ENCODE measurements at places on chromosomes 3 and 15.

DNA sequence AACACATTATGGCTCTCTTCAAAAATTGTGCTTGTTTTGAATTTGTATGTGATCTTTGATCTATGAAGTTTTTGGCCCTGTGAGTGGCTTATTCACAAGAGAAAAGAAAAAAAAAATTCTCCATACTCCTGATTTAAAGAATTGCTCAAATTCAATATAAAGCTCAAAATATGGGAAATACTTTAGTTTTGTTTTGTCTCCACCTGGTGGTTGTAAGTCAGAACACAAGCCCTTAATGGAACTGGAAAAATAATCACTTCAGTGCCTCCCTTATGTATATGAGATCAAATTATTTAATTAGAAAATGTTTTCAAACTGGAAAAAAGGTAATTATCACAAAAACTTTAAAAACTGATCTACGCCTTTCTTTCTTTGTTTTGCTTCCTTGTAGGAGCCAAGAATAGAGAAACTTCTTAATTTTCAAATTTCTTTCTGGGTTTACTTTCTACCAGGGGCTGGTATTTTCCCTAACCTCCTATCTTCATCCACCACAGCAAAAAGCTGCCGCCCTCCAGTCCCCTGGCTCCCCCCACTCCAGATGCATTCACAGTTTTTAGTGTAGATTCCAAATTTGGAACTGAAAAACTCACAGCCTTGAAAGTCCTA, 50.6 kb downstream of the SERP1 start:
- no peak for ATAC-seq

GRCh38 chr15:62183130-62183529, 18.0 kb upstream of the C2CD4B start:
- ATAC-seq: no peak

GRCh38 chr15:95994418-95994817, 336.1 kb upstream of the NR2F2 start:
- ATAC-seq: peak; percentile 75

- ATAC-seq: no peak
Measured at GRCh38 chr3:167928381-167928780, 167.3 kb downstream of the GOLIM4 start.

DNA sequence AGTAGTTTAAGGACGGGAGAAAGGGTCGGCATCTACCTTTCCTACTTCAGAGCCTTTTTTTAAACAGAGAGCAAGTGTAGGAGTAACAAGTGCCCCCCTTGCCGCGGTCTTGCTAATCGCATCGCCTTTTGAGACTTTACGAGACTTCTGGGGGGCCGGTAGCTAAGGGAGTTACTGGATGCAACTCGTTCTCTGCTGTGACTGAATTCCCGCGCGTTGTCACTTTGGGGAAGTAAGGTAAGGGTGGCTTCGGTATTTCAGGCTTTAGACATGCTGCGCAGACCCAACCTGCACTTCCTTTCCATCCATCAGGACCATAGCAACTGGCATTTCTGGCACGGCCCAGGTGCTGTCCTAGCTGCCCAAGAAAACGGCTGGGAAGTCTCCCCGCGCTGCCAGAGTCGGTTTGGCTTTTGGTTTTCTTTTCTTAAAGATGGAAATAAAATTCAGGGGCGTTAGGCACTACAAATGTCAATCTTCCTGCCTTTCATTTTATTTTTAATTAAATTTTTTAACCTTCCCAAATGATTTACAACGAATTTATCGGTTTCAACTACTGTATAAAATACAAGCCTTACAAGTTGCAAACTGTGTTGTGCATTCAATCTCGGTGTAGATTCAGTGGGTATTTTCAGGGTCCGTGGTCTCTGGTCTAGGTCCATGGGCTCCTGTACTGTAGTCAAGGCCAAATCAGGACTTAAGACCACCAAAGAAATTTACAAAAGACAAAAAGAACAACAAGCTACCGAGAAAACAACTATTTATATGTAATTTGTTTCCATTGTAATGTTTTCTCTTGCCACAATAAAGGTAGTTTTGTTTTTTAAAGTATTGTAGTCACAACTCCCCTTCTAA, 3.5 kb downstream of the MECOM start:
- no peak for ATAC-seq

GRCh38 chr3:58568572-58569286, 8.5 kb downstream of the FAM107A start:
- no peak for ATAC-seq

GRCh38 chr3:8900869-8901268, 62.4 kb downstream of the RAD18 start:
- ATAC-seq: no peak

DNA sequence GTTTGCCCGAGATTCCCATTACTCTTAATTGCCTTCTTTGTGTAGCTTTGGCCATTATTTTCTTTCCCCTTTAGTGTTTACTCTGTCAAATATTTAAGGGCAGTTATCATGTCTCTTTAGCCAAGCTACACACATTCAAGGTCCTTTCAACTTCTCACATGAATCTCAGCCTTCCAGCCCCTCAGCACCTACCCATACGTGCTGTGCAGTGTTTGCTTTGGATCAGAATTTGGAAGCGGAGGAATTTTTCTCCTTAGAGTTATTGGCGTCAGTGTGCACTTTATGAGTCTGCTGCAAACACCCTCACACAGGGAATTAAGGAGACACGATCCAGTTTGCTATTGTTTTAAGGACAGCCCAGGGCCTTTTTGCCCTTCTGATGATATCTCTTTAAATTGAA, 231.6 kb downstream of the CACNA2D3 start:
- no peak for ATAC-seq

- ATAC-seq: no peak
Measured at GRCh38 chr15:29424118-29424517, 154.5 kb upstream of the NSMCE3 start.

DNA sequence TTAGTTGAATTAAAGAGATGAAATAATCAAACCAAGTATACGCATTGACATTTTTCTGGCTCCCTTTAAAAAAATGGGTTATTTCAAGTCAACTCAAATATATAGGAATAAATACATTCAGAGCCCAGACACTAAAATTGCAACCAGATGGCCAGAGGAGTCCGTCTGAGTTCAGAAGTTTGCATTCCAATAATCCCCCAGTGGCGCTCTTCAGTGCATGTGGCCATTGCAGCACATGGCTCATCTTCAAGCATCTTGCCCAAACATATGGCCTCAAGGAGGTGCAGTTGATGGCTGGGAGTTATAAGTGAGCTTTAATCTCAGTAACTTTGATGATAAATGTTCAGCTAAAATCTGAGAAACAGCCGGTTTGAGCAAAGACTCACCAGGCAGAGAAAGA, 295.8 kb upstream of the LRRN1 start:
- no peak for ATAC-seq

- no peak for ATAC-seq
Measured at GRCh38 chr3:98026425-98027084, 8.6 kb downstream of the GABRR3 start.

DNA sequence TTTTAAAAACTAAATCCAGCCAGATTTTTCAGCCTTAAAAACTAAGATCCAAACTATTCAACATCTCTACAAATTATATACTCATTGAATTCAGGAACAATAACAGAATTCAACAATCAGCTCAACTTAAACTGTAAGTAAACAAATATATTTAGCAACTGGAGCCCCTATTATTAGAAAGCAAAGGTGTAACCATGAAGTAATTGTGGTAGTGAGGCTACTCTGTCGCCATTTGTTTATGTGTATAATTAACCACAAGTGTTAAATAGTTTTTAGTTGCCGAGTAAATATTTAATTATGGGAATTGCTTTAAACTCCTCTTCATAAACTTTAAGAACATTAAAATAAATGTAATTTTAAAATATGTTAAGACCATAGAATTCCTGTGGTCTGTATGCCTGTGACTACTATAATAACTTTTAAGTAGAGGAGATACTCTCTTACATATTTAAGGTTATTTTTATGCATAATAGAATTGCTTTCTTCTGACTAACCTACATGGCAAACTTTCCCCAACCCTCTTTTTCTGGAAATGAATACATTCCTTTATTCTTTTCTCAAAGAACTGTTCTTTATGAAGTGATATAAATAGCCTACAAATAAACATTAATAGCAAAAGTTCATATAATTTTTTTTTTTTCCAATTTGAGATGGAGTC, 51.2 kb downstream of the MFN1 start:
- no peak for ATAC-seq

DNA sequence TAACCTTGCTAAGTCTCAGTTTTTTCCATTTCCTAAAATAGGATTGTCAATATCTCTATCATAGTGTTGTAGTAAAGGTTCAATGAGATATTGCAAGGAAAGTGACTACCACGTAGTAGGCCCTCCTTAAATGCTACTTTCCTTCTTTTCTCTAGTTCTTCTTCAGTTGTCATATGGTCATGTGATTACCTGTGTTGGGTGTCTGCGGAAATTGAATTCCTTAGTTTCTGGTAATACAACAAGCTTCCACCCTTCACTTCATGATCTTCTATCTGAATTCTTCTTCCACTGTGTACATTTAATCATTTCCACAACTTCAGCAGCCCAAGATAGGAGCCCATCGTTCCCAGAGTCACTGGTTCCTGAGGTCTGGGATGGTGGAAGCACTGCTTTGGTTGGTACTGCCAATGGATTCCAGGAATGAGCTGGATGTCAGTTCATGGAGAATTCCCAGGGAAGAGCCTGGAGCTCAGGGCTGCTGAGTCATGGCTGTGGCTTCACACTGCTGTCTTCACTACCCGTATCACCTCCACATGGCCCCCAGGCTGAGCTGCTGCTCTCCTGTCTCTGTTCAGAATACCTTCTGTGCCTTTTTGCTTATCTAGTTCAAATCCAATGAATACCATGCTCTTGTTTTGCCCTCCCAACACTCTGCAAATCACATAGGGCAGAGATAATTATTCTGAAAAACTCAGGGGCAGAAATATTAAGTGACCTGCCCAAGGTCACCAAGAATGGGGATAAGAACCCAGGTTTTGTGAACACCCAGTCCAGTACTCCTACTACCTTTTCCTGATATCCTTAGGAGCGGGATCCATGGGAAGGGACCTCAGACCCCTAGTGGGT, 98.6 kb downstream of the RPL39L start:
- ATAC-seq: peak; percentile 51

DNA sequence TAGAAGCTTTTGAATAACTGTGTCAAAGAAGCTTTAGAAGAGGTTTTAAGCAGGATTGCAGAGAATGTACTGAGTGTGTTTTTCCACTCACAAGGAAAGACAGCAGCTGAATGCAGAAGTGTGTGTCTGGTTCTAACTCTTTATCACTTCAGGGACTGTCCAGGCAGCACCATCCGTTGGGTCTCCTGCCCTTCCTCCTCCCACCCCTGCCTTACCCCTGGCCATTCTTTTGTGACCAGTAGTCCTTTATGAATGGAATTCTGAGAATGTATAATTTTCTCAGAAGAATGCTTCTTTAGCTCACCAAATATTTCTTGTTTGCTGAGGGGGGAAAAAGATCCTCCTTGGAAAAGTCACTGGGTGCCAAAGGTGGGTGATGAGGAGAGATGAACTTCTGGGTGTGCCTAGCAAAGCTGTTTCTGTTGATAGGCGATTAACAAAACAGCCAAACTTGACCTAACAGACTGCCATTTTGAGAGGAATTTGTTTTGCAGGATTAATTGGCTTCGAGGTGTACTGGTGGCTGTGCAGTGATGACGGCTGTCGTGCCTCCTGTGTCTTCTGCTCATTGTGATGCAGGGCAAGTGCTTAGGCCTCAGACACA, 70.9 kb downstream of the IGF1R start:
- ATAC-seq: no peak

- no peak for ATAC-seq
Measured at GRCh38 chr3:188513662-188514328, 359.8 kb downstream of the LPP start.

GRCh38 chr3:105752791-105753415, 115.9 kb downstream of the CBLB start:
- peak; percentile 44 for ATAC-seq

DNA sequence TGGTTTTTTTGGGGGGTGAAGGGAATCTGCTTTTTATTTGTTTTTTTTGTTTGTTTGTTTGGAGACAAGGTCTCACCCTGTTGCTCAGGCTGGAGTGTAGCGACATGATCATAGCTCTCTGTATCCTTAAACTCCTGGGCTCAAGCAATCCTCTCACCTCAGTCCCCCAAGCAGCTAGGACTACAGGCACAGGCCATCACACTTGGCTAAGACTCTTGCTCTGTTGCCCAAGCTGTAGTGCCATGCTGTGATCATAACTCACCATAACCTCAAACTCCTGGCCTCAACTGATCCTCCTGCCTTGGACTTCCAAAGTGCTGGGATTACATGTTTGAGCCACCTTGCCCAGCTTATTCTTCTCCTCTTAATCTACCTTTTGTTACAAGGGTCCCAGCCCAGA, 31.8 kb downstream of the GPR176 start:
- ATAC-seq: no peak

- ATAC-seq: peak; percentile 20
Measured at GRCh38 chr3:12662593-12663400, 1.1 kb downstream of the RAF1 start.

- no peak for ATAC-seq
Measured at GRCh38 chr3:48993834-48994233, 3.8 kb downstream of the P4HTM start.
